A549 treated with DMSO at 1 μM for 4 hours (cell line): ENCODE measurements at places on chromosomes 6 and 20. TPM values are rescaled to one million over a fixed set of nuclear protein-coding genes. Genes with fewer than 3 reads are reported as not detected.

Gene GJA10
- not detected in 5 replicates for total RNA-seq

Gene PPP1R14C
- total RNA-seq = 0.53 to 1.4 TPM (median 0.78 TPM) in 5 replicates

Gene MYT1
- 0.09 to 0.38 TPM (median 0.13 TPM) in 5 replicates for total RNA-seq

Gene SPEF1
- total RNA-seq = 1.6 to 2.4 TPM (median 2.0 TPM) in 5 replicates

Gene ZNF165
- total RNA-seq = 0.93 to 1.2 TPM (median 1.0 TPM) in 5 replicates
